ENCODE measurements at places on chromosomes 3 and 15.

DNA sequence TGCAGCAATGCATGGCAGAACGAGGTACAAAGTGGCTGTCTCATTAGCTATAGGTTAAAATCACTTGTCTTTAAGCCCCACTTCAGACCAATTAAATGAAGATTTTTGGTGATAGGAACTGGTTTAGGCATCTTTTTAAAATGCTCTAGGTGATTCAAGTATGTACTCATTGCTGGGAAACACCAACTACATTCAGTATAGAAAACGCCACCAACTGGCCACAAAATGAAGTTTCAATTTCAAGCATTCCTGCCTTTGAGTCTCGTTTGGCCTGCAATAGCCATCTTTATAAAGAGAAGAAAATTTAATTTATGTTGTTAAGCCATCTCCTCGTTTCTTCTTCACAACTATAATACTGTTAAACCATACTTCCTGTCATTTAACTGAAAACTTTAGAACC, 587.9 kb downstream of the GBE1 start:
- no peak for DNase-seq

GRCh38 chr15:89521605-89522004, 25.2 kb upstream of the RHCG start:
- no peak for DNase-seq

DNA sequence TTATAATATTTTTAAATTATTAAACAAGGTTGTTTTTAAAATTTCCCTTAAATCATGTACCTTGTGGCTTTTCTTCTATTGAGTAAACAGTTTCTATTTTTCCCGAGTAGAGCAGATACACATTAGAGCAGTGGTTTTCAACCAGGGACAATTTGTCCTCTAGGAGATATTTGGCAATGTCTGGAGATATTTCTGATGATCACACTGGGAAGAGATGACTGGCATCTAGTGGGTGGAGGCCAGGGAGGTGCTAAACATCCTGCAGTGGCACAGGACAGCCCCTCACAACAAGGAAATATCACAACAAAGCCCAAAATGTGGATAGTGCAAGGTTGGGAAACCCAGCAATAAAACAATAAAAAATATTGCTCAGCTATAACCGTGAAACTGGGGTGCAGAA, 113.0 kb upstream of the PTPRG start:
- DNase-seq, result no peak

GRCh38 chr3:140292170-140292569, 357.2 kb downstream of the CLSTN2 start:
- no peak for DNase-seq

DNA sequence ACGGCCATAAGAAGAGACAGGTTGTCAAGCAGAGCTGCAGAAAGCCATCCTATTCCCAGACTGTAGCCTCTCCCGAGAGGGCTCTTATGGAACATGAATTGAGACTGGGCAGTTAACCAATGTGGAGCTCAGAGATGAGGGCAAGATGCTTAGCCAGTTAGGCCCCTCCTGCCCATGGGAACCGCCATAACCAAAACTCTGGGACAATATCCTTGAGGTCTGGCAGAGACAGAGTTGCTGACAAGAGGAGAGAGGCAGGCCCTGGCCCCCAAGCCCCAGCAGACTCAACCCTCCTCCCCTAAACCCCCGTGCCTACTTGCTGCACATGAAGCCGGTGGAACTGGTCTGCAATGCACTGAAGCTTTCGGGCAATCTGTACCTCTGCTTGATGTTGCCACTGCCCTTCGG, 4.8 kb downstream of the BMF start:
- no peak for DNase-seq

DNA sequence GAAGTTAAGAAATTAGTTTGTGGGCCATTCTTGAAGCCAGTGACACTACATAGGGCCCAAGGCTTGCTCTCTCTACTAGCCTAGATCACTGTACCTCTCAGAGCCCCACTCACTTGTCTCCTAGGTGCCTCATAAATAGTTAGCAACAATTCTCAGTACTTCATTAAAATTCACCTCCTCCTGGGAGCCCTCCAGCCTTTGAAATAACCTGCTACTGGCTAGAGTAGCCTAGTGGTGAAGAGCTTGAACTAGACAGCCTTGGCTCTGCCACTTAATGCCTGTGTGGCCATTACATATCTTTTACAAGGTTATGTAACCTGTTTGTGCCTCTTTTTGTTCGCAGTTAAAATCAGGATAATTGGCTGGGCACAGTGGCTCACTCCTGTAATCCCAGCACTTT, 89.3 kb downstream of the UBE2E2 start:
- no peak for DNase-seq

- no peak for DNase-seq
These were observed 8.7 kb downstream of the HLTF start for GRCh38 chr3:149077628-149078027.

GRCh38 chr15:77002954-77003912, 8.3 kb downstream of the PSTPIP1 start:
- DNase-seq, result peak; percentile 73

GRCh38 chr3:112884678-112885290, 38.1 kb upstream of the CD200R1L start:
- DNase-seq, result no peak

DNA sequence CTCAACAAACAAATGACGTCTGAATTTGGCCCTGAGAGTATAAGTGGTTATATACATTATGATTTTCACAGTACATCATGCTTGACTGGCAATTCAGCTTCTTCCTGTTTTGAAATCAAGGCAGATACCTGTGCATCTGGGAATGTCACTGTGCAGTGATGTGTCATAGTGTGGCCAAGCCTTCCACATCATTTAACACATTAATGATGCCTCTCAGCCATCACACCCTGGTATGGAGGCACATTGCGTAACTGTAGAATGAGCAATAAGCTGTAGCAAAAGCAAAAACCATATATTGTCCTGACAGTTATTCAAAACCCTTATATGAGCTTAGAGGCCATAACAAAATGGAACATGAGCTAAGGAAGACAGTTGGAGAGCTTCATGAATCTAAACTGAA, 246.0 kb downstream of the EPHA3 start:
- DNase-seq, result no peak

DNA sequence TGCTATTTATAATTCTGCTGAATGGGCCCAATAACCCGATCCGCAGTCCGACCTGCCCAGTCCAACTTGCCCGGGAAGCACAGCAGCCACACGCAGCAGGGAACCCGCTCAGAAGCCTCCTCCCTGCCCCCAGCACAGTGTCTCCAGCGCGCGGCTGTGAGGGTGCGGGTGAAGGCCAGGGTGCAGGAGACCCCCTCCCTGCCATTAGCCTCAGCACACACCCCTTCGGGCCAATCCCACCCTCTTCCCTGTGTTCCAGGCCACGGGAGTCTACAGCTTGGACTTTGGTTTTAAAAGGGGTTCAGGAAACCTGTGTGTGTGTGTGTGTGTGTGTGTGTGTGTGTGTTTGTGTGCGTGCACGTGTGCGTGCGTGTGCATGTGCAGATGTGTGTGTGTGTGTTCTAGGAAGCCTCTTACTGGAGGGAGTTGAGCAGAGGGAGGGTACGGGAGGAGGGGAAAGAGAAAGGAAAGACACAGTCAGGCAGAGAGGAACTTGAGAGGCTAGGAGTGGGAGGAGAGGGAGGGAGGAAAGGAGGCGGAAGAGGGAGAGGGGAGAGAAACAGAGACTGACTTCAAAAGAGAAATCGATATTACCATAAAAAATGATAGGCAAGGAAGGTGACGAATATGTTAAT, 34.2 kb downstream of the ATP2B2 start:
- DNase-seq, result no peak

DNA sequence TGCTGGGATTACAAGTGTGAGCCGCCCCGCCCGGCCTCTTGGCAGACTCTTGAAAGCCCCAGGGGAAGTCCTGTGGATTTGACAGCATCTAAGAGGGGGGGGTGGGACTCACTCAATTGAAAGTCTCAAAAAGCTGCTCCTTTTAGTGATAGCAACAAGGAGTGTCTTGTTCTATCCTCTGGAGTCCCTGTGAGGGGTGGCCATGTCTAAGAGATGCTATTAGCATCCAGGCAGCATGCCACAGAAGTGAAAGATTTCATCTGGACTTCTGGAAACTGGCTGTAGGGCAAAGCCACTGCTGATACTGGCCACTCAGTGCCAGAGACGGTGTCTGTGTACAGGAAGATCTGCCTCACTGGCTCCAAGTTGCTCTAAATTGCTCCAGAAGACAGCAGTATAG, 74.0 kb downstream of the DHX36 start:
- DNase-seq, result no peak

- DNase-seq, result no peak
These were observed 20.0 kb downstream of the IDH2 start for GRCh38 chr15:90082140-90082715.

DNA sequence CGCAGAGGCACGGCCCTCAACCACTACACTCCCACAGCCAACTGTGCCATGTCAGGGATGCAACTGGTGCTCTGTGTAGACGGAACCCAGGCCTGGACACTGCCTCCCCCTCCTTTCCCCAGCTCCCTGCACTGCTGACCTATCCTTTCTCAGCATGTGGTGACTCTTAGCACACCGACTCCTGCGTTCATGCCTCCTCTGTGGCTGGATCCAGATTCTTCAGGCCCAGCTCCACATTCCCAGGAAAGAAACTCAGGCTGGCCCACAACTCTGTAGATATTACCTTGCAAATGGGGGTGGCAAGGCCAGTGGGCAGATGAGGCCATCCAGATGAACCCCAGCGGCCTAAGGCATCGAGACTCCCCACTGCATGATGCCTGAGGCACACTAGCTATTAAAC, 272.7 kb downstream of the OCA2 start:
- DNase-seq, result no peak

DNA sequence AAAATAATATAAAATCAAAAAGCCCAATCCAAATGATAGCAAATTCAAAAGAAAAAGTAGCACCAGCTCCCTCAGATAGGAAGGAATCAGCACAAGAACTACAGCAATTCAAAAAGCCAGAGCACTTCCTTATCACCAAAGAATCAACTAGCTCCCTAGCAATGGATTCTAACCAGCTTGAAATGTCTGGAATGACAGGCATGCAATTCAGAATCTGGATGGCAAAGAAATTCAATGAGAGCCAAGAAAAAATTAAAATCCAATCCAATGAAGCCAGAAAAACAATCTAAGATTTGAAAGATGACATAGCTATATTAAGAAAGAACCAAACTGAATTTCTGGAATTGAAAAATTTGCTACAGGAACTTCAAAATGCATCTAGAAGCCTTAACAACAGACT, 1334.4 kb upstream of the ALCAM start:
- no peak for DNase-seq

DNA sequence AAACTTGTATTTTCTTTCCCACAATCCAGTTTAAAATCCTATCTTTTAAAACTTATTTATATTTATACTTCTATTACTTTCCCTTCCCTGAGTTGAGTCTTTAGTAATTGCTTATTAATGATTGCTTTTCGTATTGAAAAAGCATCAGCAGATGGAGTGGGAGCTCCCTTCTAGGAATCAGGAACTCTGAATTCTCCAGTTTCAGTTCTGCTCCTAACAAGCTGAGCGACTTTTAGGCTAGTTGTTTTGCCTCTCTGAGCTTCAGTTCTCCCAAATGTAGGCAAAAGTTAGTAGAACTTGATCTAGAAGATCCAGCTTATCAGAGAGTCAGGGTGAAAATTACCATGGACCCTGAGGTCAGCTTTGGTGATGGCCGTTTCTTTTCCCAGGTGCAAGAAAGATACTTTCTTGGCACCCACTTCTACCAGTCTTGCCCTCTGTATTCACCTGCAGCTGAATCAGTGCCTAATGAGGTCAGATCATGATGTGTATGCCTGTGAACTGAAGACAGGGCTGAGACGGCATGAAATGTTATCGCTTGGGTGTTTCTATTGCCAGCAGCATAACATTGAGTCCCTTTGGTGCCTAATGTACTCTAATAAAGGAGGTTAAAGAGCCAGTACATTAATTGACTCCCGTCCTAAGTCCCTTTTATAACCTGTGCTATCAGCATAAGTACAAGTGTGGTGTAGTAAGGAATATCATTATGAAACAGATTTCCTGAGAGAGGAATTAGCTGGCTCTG, 194.5 kb upstream of the TBC1D5 start:
- DNase-seq, result no peak

GRCh38 chr3:61814674-61815073, 253.3 kb downstream of the PTPRG start:
- DNase-seq, result no peak

DNA sequence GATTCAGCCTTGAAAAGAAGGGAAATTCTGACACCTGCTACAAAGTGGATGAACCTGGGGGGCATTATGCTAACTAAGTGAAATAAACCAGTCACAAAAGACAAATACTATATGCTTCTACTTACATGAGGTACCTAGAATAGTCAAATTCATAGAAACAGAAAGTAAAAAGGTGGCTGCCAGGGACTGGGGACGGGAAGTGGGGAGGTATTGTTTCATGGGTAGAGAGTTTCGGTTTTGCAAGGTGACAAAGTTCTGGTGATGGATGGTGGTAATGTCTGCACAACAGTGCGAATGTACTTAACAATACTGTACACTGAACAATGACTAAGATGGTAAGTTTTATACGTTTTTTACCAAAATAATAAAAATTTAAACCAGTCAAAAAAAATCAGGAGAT, 4.8 kb downstream of the IDH2 start:
- DNase-seq, result peak; percentile 68

DNA sequence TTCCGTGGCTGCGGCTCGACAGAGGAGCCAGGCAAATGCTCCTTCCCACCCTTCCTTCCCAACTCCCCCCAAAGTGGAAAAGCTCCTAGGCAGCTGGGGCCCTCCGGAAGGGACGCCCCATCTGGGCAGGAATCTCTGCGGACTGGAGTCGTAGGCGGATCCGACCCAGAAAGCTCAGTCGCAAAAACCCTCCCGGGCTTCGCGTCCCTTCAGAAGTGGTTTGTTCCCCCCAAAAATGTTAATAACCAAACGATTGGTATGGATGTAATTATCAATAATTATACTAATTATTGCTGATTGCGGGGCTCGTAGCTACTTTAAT, 3.8 kb downstream of the RNU6-1 start:
- DNase-seq, result no peak

GRCh38 chr3:63862804-63863149, 828 bp downstream of the THOC7 start:
- no peak for DNase-seq

DNA sequence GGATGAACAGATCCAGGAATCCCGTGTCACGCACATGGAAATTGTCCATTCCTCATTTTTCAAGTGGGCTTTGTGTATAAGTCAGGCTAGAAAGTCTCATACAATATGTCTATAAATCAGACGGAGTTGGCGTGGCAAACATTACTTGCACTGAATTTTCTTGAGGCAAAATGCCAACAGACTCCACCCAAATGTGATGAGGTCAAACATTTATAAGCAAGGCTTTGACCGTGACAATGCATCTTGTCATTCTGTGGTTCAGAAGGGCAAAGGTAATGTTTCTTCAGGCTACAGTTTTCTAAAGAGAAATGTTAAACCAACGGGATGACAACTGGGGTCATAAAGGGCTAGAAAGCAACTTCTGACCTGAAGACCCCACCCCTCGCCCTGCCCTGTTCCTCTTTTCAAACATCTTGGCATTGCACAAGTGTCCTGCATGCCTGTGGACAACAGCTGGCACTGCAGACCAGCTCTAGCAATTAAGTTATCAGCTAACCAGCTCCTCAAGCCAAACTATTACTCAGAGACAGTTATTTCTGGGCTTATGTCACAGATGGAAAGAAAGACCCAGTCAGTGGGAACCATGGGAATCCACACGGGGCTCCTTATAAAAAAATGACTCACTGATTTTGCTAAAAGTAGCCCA, 36.5 kb upstream of the SPTBN5 start:
- no peak for DNase-seq

Measured in stimulated activated CD4-positive, alpha-beta T cell treated with anti-CD3 and anti-CD28 coated beads, Interleukin-4, amount 100 ng/mL, for 4 hours (primary cell).